ENCODE measurements at places on chromosomes 1 and 21. TPM values are rescaled to one million over a fixed set of nuclear protein-coding genes. Genes with fewer than 3 reads are reported as not detected.

GRCh38 chr1:222339376-222339947, 208.4 kb downstream of the HHIPL2 start:
- ATAC-seq, result no peak

GRCh38 chr21:46391773-46392172, 66.9 kb upstream of the DIP2A start:
- no peak for ATAC-seq

- ATAC-seq, result no peak
Measured at GRCh38 chr21:25491267-25491666, 116.0 kb downstream of the MRPL39 start.

The KRTAP11-1 gene
- total RNA-seq, result not detected

The TRABD2B gene
- total RNA-seq, result 3.6 TPM

GRCh38 chr1:156437037-156437867, 63.3 kb downstream of the MEF2D start:
- ATAC-seq, result no peak

GRCh38 chr1:64545118-64545843, 75.4 kb downstream of the CACHD1 start:
- ATAC-seq, result no peak

- no peak for ATAC-seq
Measured at GRCh38 chr1:81582467-81582986, 218.2 kb upstream of the ADGRL2 start.

DNA sequence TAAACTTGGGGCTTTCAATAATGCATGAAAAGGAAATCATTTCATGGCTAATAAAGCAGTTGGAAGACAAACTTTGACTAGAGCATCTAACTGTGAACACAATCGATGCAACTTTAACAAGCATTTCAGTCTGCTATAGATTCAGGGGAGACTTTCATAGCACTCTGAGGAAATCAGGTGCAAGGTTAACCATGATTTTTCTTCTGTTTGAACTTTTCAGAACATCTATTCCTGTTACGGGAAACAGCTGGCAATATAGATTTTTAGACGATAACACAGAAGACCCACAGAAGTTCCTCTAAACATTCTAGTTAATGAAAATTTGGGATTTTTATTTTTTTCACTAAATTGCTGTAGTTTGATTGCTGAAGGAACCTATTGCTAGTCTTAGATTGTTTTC, 177.3 kb downstream of the TRIM33 start:
- ATAC-seq, result no peak

DNA sequence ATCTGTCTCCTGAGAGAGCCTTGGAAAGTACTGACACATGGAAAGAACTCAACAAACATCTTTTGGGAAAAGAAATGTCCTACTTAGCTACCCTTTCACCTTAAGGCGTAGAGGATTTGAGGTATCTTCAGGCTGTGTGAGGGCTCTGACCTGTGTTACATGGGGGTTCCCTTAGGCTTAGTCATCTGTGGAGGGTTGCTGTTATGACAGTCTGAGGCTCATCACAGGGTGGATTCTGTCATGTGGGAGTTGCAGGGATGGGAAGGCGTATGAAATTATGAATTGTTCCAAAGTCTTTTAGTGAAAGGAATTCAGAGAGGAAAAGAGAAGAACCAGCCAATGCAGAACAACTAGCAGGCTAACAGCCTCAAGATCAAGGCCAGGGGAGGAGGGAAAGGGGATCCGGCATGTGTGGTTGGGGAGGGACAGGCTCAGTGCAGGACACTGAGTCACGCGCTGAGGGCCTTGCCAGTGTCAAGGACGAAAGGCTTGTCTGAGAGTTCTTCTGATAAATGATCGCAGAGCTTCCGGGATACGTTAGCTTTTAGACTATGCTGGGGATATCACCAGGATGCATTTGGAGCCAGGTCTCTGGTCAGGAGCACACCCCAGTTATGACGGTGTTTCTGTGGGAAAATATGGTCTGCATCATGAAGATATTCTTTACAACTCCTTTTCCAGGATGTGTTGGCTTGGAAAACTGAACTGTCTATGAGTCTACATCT, 24.6 kb upstream of the PLA2G2C start:
- ATAC-seq, result peak; percentile 47

GRCh38 chr21:21003701-21004100, 5.5 kb downstream of the NCAM2 start:
- no peak for ATAC-seq

GRCh38 chr1:56468518-56468917, 110.8 kb downstream of the PLPP3 start:
- ATAC-seq, result no peak

- ATAC-seq, result no peak
Measured at GRCh38 chr1:101389547-101389929, 152.7 kb downstream of the S1PR1 start.

The SMPDL3B gene
- total RNA-seq, result not detected

The PCP4 gene
- total RNA-seq, result 90.1 TPM

The OR10T2 gene
- total RNA-seq, result not detected

- no peak for ATAC-seq
Measured at GRCh38 chr1:208203127-208203847, 40.9 kb downstream of the PLXNA2 start.

DNA sequence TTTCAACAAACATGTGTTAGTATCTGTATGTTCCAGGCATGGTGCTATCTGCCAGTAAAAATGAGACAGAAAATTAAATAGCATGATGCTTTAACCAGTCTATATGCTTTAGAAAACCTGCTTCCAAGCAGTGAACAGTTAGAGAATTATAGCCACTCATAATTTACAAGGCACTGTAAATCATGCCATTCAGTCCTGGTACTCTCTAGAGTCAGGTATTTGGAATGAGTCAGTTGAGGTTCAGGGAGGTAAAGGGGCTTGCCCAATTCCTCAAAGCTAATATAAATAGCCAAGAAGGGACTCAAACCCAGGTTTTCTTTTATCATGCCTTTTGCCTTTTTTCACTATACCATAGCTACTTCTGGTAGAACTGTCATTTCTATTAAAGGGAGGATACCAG, 184.4 kb downstream of the NFIA start:
- ATAC-seq, result no peak

GRCh38 chr1:182784556-182785171, 4.9 kb upstream of the NPL start:
- ATAC-seq, result no peak

The DAB1 gene
- 1.5 TPM for total RNA-seq

DNA sequence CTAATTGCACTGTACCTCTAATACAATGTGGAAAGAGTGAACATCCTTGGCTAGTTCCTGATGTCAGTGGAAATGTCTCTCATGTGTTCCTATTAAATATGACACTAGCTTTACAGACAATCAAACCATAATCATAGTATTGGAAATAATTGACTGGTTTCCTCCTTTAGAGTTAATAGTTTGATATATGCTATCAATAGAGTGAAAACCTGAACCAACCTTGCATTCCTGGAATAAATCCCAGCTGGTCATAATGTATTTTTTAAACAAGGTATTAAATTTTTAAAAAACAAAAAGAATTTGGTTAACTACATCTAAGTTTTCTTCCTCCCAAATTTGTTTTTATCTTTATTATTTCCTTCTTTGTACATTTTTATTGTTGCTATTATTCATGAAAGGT, 226.1 kb downstream of the SLC45A1 start:
- ATAC-seq, result no peak

GRCh38 chr1:91754348-91754747, 131.6 kb downstream of the TGFBR3 start:
- ATAC-seq, result no peak

- ATAC-seq, result no peak
Measured at GRCh38 chr1:218557731-218558130, 212.6 kb downstream of the TGFB2 start.

- ATAC-seq, result no peak
Measured at GRCh38 chr21:29248124-29248523, 50.6 kb upstream of the BACH1 start.

The CR2 gene
- total RNA-seq, result 0.13 TPM

- ATAC-seq, result peak; percentile 28
Measured at GRCh38 chr1:32754317-32755097, 51.9 kb upstream of the SYNC start.

The C1orf232 gene
- not detected for total RNA-seq

- ATAC-seq, result peak; percentile 79
Measured at GRCh38 chr1:12477936-12478611, 139.9 kb downstream of the DHRS3 start.

The COL18A1 gene
- total RNA-seq, result 83.7 TPM

DNA sequence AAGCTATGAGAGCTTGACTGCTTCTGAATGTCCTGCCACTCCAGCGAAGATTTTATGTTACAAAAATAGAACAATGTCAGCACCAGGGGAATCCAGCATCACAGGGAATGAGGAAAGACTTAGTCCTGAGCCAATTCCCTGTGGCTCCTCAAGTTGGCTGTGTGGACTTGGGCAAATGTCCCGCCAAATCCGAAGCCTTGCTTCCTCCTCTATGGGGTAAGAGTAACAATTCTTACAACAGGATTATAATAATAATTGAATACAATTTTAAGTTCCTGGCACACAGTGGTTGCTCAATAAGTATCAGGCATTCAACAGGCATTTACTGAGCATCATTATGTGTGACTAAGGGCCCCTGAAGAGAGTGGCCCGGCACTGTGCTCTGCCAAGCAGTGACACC, 44.4 kb downstream of the STPG1 start:
- peak; percentile 75 for ATAC-seq

The MX2 gene
- total RNA-seq, result 7.3 TPM

- no peak for ATAC-seq
Measured at GRCh38 chr1:48749068-48749467, 27.6 kb downstream of the BEND5 start.

The LCE3C gene
- total RNA-seq, result not detected

- no peak for ATAC-seq
Measured at GRCh38 chr1:162927421-162927820, 66.4 kb upstream of the CCDC190 start.

The GPR3 gene
- not detected for total RNA-seq

DNA sequence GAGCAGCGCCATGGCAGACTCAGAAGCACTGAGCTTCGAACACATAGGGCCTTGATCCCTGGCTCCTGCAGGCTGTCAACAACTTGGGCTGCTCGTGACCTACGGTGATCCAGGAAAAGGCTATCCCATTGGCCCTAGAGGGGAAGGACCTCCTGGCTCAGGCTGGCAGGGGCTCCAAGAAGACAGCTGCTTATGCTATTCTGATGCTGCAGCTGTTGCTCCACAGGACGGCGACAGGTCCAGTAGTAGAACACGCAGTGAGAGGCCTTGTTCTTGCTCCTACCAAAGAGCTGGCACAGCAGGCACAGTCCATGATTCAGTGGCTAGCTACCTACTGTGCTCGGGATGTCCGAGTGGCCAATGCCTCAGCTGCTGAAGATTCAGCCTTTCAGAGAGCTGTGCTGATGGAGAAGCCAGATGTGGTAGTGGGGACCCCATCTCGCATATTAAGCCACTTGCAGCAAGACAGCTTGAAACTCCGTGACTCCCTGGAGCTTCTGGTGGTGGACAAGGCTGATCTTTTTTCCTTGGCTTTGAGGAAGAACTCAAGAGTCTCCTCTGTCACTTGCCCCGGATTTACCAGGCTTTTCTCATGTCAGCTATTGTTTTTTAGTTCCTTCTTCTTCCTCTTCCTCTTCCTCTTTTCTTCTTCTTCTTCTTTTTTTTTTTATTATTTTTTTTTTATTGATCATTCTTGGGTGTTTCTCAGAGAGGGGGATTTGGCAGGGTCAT, 18.9 kb downstream of the ITLN2 start:
- ATAC-seq, result no peak

The ZNF683 gene
- total RNA-seq, result not detected

Measured in gastroesophageal sphincter (tissue), 4 donors.